ENCODE measurements at places on chromosomes 3 and 15.

DNA sequence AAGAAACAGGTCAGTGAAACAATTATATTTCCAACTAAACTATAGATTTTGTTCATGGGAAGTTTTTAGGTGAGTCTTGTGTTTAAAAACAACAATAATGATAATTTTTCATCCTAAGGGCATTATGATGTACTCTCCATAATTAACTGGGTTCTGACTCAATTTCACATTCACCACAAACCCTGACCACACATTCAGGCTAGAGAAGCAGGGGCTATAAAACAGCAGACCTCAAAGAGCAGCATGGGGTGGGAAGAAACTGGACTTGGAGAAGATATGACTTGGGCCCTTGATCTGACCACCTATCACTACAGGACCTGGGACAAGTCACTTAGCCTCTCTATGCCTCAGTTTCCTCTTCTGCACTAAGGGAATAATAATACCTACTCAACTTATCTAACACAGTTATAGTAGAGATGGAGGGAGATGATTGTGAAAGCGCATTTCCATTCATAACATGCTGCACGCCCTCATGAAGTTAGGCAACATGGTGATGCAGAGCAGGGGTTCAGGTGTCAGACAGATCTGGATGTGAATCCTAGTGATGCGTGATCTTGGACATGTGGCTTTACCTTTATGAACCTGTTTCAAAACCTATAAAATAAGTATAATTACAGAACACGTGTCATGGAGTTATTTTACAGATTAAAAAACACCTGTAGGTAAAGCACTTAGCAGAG lies 63.0 kb upstream of the ACP3 start:
- no peak for DNase-seq

- DNase-seq, result no peak
Measured at GRCh38 chr3:197222937-197223370, 75.5 kb downstream of the DLG1 start.

DNA sequence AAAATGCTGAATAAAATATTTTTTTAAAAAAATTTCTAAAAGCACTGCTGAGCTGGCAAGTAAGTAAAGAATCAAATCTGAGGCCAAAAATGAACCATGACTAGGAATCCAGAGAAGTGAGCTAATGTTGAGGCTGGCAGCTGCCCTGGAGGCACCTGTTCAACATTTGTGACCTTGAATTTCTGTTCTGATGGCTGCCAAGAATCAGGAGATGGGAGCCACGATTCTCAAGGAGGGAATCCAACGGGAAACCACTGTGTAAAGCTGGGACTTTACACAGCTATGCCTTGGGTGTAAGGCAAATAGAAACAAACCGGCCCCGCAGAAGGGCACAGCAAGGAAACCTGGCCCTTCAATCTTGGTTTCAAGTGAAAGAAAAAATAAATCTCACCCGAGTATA lies 22.7 kb downstream of the HEG1 start:
- DNase-seq, result no peak

DNA sequence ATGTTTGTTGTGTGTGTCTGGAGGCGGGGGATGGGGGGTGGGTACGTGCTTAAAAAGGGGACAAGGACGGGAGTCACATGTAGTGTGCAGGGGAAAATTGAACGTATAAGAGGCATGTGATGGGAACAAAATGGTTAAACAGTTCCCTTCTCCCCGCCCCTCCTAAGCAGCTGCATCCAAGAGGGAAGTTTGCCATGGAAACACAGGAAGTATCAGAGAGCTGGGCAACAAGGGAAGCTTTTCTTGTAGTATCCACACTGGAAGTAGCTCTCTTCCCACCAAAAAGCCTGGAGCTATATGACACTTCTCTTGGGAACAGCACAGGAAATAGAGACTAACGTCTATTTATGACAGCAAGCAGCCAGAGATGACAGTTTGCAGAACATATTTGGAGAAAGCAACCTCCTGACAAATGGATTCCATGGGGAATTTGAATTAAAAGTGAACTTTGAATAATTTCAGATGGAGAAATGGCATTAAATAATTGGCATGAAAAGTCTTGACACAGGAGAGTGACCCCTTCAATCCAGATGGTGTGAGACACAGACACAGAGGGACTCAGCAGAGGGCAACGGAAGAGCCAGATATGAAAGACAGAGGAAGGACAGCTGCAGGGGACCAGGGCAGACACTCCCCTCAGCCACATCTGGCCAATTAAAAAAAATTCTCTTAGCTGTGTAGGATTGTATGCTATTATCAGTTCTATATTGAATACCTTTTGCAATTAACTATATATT lies 294.2 kb upstream of the TBL1XR1 start:
- no peak for DNase-seq

- no peak for DNase-seq
Measured at GRCh38 chr15:28165791-28166190, 66.7 kb upstream of the OCA2 start.

GRCh38 chr15:85603703-85604102 lies 191.0 kb downstream of the KLHL25 start:
- DNase-seq, result no peak

- no peak for DNase-seq
Measured at GRCh38 chr15:60221356-60221755, 176.4 kb downstream of the ANXA2 start.

GRCh38 chr3:118948146-118948545 lies 86.5 kb downstream of the IGSF11 start:
- no peak for DNase-seq

DNA sequence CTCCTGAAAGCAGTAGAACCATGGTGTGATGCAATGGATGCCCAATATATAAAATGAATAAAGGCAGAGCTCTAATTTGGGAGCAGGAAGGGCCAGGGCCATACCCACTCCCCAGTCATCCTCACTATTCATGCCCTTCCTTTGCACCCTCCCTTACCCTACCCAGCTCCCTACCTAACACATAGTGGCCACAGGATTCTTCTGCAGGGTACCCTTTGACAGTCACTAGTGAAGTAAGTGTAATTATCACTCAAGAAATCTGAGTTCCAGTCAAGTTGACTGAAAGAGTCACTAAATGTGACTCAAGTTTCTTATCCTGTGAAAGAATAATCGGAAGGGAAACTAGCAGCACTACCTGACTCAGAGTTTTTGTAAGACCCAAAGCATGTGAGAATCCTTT lies 69.2 kb downstream of the RASA2 start:
- DNase-seq, result no peak

GRCh38 chr3:159857840-159858239 lies 130.8 kb upstream of the IL12A start:
- no peak for DNase-seq

DNA sequence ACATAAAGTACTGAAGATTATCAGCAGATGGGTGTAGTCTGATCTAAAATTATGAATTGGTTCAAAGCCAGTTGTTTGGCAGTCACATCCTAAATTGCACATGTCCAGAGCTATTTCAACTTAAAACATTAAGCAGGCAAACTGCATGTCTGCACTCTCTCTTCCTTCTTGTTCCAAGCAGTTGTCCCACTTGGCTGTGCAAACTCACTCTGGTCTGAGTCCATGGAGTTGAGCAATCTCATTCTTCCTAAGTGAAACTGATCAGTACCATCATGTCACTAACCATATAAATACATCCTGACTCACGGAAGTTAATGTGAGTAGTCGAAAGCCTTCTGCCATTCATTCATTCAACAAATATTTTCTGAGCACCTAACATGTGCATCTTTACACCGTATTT lies 353.0 kb downstream of the ROBO1 start:
- no peak for DNase-seq

DNA sequence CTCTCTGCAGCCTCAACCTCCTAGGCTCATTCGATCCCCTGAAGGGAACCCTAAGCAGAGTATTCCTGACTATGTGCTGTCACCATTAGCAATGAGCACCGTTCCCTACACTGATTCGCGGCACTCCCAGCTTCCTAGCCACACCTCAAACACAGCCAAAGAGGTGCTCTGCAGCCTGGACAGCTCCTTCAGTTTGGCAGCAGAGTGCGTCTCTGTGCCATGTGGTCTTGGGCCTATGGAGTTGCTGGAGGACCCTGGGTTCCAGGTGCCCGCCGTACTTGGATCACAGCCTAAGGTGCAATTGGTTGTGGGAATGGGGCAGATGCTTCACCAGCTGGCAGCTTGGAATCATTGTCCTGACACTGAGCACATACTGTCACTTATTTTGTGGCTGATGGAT lies 17.3 kb upstream of the IL12A start:
- DNase-seq, result no peak

- no peak for DNase-seq
Measured at GRCh38 chr15:60264566-60264965, 133.2 kb downstream of the ANXA2 start.

DNA sequence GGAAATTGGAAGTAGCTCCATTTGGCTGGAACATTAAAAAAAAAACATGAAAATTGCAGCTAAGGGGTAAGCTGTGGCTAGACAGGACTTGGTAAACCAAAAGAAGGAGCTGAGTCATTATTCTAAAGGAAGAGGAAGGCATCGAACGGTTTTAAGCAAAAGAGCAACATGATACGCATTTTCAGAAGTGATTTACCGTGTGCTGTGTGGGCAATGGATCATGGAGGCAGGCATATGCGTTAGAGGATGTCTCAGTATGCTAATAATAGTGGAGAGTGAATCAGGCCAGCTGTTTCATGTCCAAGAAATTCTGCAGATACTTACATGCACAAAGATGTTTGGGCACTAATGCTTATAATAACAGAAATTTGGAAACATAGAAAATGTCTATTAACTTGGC lies 409.1 kb upstream of the ATP11B start:
- no peak for DNase-seq

- no peak for DNase-seq
Measured at GRCh38 chr3:18546632-18547031, 121.5 kb upstream of the SATB1 start.

GRCh38 chr15:37819191-37819590 lies 115.2 kb upstream of the TMCO5A start:
- no peak for DNase-seq

GRCh38 chr3:66418475-66418931 lies 82.3 kb downstream of the LRIG1 start:
- DNase-seq, result no peak

DNA sequence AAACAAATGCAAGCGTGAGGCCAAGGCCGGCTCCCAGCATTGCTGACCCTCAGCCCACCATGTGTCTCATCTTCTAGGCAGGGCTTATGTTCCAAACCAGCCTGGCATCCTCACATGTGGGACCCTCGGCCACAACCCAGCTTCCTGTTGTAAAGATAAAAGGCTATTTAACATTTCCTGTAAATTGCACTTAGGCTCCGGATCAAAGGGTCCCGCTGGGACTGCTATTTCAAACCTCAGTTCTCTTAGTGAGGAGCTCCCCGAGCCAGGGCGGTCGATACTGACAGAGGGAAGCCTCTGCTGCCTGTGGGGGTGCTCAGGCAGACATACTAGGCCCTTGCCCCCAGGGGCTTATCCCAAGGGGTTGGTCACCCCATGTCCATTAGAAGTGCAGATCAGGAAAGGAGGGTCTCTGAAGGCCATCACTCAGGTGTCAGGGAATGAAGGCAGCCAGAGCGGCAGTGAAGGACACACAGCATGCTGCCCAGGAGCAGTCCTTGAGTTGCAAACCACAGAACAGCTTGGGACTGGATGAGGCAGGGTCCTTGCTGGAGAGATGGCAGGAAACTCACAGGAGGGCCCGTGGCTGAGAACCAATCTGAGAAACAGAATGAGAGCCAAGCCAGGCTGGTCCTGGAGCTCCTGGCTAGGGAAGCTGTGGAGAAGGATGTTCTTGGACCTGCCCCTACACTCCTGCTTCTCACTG lies 239.9 kb downstream of the TLE3 start:
- no peak for DNase-seq

DNA sequence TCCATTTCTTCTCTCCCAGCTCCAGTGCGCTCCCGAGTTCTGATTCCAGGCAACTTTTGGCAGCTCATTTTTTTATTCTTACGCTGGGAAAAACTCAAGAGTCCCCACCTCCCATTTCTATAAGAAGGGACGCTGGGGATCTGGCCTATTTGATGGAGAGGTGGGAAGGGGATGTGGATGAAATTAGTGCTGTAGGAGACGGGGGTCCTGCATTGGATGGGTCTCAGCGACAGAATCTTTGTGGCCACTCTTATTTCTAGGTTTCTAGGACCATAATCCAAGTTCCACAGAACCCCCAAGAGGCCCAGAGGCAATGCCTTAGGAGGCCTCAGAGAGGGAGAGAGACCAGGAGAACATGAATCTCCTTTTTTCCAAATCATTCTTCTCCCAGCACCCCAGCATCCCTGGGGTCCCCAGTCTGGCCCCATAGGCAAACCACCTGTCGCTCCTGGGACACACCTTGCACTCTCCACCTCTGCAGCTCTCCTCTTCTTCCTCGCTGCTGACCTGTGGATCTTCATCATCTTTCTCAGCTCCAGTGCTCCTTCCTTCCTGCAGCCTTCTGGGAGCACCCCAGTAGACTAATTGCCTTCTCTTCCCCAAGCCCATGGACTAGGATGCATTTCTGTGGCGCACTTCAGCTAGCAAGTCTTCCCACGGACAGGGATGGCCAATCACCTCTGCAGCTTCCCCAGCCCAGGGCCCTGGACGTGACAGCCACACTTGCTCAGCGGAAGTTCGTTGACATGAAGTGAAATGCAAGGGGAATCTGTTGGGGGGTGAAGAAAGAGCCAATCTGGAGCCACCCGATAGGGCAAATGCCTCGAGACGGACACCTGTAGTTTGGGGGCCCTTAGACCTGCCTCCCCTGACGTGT lies 100.1 kb upstream of the ALDH1A3 start:
- no peak for DNase-seq

DNA sequence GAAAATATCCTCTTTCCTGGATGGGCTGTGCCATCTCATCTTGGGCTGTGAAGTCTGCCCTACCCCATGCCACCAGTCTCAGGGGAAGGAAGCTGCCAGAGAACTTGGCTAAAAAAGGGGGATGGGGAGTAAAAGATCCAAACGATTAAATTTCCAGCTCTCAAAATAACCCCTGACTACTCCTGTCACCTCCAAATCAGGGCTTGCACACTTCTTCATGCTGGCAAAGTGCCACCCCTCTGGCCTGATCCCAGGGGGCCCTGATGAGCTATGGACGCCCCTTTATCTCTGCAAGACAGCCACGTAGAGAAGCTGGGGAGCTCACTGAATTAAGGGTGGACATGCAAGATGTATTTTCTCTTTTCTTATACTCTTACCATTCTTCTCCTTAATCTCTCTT lies 1.2 kb upstream of the MLF1 start:
- no peak for DNase-seq

DNA sequence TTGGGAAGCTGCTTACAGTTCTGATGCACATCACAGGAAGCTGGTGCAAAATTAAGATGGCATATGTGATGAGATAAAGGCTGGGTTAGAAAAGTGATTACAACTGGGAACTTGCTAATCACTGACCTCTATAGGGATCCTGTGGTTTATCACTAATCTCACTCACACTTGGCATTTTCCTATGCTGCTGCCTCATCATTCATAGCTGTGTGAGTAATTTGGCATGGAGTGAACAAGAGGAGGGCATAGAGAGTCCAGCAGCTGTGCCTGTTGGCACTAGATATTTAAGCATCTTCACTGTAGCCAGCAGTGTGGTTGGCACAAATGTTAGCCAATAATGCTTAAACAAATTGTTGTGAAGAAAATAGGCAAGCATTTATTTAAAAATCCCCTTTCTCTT lies 217.7 kb upstream of the CGNL1 start:
- no peak for DNase-seq

DNA sequence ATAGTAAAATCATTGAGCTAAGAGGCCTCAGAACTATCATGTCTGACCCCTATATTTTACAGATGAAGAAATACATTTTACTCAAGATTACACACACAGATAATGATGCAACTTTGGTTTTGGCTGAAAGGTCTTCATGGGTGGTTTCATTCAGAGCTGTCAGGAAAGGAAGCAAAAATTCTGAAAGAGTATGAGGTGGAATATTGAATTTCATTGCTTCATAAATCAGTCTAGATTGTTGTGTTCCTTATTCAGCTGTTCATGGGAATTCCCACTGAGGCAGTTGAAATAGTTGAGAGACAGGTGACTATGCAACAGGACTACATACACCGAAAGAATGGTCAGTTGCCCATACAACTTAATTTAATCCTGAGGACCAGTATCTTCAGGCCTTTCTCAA lies 39.4 kb downstream of the CD200 start:
- no peak for DNase-seq

Measured in Calu3 (cell line).